ENCODE measurements at places on chromosomes 7 and 10.

GRCh38 chr10:124648738-124649137 is 95.4 kb downstream of the FAM53B start:
- DNase-seq, result peak; percentile 64

DNA sequence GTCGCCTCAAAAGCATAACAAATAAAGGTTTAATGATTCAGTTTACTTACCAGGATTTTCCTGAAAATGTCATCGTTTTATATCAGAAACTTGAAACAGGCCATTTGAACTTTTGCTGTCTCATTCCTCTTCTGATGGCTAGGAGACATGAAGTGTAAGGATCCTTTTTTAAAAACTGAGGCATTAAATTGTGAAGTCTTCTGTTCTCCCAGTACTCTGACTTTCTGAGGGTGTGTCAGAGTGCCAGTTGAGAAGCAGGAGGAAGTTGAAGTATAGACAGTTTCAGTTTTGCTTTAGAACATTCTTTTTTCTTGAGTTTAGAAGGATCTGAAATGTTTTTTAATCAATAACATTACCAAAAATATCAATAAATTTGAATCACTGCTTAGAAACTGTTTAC is at the start of gene SAMD9L:
Gene SAMD9L, minus strand, starts transcription at position 242 of the 400 bp plus-strand sequence. CDS start 12,414 bp downstream, outside the sequence.
- peak; percentile 47 for DNase-seq

DNA sequence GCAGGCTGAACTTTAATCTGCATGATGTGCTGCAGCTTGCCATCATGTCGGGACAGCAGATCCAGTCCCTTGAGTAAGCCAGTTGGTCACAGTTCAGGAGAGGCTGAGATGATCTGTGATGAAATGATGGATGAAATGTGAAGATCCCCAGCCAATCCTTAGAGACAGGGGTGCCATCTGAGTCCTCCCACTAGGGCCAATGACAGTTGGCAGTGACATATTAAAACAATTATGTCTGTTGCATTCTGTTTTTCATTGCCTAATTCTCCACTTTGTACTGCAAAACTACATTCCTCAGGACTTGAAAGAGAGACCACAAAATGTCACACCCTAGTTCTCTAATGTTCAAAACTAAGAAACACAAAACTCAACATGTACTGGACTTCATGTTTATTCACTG is 66.3 kb upstream of the CAV2 start:
- DNase-seq, result no peak

DNA sequence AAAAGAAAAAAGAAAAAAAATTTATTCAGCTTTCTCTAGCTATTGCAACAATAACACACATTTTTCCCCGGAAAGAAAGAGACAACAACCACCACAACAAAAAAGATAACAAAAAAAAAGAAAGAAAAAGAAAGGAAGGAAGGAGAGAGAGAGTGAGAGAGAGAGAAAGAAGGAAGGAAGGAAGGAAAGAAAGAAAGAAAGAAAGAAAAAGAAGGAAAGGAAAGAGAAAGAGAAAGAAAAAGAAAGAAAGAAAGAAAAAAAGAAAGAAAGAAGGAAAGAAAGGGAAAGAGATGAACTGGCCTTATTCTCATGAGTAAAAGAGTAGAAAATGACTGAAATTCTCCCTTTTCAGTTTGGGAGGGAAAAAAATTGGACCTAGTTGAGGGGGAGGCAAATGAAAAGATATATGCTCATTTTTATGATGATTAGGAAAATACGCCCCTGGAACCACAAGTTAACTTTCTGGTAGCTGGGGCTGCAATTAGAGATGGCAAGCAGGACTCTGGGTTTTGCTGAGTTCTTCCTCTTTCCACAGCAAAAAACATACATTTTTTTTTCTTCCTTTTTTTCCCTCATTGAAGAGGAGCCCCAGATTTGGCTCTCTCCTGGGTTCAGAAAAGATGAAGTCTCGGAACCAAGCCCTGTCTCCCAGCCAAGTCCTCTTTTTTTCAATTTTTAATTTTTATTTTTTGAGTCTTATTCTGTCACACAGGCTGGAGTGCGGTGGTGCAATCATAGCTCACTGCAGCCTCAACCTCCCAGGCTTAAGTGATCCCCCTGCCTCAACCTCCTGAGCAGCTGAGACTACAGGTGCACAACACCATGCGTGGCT is 12.6 kb upstream of the PRDX3 start:
- DNase-seq, result no peak

- peak; percentile 6 for DNase-seq
Measured at GRCh38 chr10:33579996-33580395, 245.5 kb upstream of the NRP1 start.

DNA sequence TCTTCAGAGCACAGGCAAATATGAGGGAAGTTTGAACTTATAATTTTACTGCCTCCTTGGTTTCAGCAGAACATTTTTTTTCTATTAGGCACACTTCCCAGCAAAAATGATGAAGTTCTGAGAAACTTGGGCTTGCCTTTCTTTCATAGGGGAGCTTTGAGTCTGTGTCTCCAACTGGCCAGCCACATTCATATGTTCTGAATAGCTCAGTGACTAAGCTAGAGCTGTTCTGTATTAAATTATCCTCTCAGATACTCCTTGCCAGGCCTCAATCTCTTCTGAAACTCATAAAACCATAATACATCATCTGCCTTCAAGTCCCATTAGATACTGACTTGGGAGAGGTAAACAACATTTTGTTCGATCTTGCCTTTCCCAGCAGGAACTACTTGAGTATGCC is 476.5 kb downstream of the GPAM start:
- peak; percentile 89 for DNase-seq

- DNase-seq, result no peak
Measured at GRCh38 chr7:44755698-44756627, 7.3 kb downstream of the ZMIZ2 start.

- DNase-seq, result no peak
Measured at GRCh38 chr7:101740981-101741725, 76.3 kb upstream of the CUX1 start.

DNA sequence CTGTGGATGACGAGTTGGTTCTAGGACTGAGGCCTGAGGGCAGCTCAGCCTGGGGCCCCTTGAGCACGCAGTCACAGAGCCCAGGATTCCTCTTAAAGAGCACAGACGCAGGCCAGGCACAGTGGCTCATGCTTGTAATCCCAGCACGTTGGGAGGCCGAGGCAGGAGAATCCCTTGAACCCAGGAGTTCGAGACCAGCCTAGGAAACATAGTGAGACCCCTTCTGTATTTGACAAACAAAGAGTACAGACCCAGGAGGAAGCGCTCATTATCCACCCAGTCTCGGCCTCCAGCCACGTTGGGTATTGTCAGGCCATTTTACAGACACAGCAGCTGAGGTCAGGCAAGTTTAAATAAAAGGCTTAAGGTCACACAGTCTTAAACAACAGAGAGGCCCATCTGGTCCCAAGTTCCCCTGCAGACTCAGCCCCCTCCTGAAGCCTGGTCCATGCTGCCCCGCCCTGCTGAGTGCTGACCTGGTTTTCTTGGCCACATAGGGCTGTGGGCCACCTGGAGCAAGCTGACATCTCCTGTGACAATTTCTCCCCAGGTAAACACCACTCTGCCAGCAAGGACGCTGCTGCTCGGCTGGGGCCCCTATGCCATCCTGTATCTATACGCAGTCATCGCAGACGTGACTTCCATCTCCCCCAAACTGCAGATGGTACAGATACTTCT is 12.6 kb downstream of the RGR start:
- DNase-seq, result no peak

GRCh38 chr7:15967551-15967950 is 281.1 kb upstream of the MEOX2 start:
- DNase-seq, result no peak

DNA sequence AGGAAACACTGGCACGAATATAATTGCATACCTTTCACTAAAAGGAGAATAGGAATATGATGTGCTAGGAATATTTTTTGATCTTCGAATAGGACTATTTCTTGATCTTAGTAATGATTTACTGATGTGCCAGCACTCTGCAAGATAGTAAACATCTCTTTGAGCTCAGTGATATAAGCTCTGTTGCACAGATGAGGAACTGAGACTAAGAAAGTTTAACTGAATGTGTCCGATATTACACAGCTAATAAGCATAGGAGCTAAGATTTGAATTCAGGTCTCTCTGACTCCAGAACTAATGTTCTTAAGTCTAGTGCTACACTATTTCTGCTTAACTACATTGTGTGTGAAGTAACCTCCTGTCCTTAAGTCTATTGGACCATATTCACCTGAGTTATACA is 98.4 kb upstream of the PTPRZ1 start:
- DNase-seq, result no peak

DNA sequence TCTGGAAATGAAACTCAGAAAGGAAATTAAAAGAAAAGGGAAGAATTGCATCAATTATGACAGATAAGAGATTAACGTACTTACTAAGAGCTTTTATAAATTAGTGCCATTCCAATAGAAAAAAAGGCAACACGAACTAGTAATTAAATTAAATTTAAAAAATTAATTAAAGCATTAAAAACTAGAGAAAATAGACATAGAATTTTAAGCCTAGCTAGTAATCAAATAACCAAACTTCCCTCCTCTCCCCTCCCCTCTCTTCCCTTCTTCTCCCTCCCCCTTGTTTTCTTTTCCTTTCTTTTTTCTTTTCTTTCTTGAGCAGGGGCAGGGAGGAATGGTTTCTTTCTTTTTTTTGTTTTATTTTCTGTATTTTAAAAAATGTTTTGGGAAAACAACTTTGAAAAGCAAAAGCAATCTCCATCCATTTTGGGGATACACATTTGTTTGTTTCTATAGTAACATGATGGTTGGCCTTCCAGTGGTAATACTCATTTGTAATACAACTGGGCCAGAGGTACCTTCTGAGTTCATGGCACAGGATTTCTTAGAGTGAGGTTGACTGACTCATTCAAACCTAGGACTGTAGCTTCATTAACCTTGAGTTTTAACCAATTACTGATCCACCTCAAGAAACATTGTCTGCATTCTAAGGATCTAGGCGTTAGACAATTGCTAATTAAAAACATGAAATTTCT is 132.6 kb downstream of the ST7 start:
- DNase-seq, result peak; percentile 22

GRCh38 chr7:42876182-42877068 is 35.4 kb downstream of the C7orf25 start:
- peak; percentile 71 for DNase-seq

DNA sequence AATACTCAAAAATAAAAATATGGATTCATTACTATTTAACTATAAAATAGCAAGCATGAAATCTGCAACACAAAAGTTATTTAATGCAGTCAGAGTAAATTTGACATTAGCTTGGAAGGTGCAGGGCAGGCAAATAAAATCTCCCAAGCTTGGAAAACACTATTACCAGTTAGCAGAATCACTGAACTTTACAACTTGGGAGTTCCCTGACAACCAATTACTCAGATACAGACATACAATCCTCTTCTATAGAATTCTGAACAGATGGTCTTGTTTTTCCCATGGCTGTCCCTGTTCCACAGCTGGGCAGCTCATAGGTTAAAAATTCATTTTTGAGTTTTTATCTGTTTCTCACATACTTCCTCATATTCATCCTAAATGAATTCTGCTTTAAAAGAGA is 1002.6 kb downstream of the SORCS3 start:
- DNase-seq, result no peak

DNA sequence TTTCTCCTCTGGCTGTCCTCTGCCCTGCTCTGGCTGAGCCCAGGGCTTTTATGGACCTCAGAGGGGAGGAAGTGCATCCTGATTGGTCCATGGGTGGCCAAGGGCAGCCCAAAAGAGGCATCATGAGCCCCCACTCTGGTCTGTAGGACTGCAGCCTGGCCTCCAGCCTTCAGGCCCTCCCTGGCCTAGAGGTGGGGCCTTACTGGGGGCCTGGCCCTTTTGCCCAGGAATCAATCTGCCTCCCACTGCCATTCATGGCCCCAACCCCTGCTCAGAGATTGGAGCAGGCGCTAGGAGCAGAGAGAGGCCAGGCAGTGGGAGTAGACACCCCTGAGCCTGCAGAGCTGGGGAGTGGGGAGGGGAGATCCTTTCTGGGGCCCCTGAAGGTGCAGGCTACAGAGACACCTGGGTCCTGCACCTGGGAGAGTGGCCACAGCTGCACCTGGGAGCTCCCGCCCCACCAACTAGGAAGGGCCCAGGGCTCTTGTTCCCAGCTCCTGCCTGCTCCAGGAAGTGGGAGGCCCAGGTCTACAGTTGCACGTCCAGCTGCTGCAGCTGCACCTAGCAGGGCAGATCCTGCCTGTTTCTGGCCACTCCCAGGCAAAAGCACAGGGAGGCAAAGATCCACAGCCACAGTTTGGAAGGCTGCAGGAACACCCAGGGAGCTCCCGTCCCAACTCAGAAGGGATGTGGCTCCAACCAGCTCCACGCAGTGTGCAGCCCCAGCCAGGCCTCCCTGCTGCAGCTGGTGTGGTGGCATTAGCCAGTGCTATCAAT is 6.4 kb upstream of the DYNC2I1 start:
- DNase-seq, result no peak

DNA sequence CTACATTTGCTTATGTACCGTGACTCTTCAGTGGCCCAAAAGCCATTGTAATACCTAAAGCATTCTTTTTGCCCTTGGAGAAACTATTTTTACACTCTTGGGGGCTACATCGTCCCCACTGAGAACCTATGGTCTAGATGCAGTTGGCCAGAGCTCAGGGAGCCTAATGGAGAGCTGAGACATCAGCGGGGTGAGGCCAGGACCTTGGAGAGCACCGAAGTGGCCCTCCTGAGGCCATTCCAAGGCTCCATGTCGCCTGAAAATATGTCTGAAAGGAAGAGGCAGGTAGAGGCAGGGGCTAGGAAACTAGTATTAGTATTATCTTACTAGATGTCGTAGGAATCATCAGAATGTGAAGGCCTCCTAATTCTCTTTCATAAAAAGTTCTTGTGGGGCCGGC is 4.9 kb downstream of the PKD2L1 start:
- no peak for DNase-seq

- no peak for DNase-seq
Measured at GRCh38 chr7:134343136-134343535, 26.4 kb upstream of the SLC35B4 start.

- peak; percentile 26 for DNase-seq
Measured at GRCh38 chr7:7970531-7971307, 2.1 kb downstream of the GLCCI1 start.
